NCI-H748 treated with DMSO at 0.1 percent for 48 hours (cell line): ENCODE measurements at places on chromosomes 2 and 18.

GRCh38 chr2:239164335-239164871 is 236.4 kb downstream of the HDAC4 start:
- DNase-seq, result no peak

DNA sequence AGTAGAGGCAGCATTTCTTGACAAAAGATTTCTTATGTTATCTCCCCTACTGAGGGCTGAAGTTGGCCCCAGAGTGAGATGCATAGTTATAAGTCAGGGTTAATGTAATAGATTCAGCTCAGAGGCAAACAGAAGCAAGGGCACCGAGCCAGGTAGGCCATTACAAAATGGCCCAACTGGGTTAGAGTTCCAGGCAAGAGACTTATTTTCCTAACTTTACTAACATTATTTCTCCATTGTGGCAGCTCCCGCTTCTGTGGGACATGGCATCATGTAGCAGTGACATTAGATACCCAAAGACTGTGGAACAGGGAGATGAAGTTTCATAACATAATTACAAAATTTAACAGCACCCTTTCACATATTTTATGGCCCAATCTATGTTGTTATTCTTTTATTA is 27.1 kb downstream of the TSPYL6 start:
- DNase-seq, result no peak

GRCh38 chr2:162490052-162490717 is 146.3 kb downstream of the GCA start:
- no peak for DNase-seq

DNA sequence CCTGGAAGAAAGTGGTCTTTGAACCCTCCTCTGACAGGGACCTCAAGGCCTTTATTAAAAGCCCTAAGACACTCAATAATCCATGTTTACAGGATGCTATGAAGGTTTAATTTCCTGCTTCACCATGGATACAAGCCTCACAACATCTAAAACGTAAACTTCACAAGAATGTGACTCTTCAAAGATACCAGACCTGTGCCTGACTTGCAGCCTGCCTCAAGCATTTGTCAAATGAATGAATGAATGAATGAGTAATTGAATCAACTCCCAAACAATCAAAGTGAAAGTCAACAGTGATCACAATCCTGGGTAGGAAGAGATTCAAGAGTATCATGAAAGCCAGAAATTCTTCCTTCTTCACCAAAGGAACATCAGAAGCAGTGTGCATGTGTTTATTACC is 30.4 kb downstream of the KLF7 start:
- no peak for DNase-seq

DNA sequence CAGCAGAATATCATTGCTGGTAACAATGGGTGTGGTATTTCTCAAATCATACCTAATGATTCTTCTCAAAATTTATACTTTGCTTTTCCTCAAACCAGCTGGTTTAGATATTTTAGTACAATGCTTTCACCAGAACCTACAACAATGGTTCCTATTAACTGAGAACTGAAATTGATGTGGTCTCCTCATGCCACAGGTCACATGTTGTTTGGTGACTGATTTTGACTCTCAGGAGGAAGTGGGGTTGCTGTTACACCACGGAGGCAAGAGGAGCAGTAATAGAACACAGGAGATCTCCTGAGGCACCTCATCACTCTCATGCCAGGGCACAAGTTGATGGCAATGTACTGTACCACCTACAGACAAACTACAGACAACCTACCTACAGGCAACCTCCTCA is 3.0 kb upstream of the CEP68 start:
- DNase-seq, result no peak

DNA sequence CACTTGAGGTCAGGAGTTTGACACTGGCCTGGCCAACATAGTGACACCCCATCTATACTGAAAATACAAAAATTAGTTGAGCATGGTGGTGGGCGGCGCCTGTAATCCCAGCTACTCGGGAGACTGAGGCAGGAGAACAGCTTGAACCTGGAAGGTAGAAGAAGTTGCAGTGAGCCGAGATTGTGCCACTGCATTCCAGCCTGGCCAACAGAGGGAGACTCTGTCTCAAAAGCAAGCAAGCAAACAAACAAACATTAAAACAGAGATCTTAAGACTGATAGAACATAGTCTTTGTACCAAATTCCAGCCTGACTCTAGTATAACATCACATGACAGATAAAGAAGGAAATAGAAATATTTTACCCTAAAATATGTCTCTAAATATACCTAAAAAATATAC is 168.1 kb downstream of the PTPRM start:
- DNase-seq, result no peak

GRCh38 chr2:80624062-80624461 is 319.5 kb upstream of the LRRTM1 start:
- DNase-seq, result no peak

GRCh38 chr2:216478151-216478550 is 20.5 kb upstream of the RPL37A start:
- DNase-seq, result no peak

DNA sequence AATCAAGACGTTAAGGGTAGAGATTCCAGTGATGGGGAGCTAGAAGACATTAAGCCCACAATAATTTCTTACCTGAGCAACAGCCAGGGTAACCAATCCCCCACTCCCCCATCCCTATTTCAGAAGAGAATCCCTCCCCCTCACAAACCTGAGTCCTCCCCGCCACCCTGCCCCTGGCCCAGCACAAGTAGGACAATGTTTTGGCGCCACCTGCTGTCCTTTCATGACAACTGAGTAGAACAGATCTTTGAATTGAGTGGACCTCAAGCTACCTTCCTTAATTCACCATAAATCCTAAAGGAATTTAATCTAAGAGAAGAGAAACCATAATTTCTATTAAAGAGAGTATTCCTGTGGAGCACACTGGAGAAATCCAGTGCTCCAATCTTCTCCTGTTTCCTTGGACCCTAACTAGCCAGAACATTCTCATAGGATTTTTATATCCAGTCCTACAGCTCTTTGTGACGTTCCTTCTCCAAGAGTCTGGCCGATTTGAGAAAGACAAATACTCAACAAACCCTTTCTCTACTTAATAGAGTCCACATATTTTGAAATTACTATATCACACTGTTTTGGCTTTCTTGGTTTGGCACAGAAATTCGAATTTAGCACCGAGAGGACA is 41.1 kb downstream of the NHEJ1 start:
- peak; percentile 41 for DNase-seq

- no peak for DNase-seq
Observed at GRCh38 chr2:235156055-235156454, 204.2 kb downstream of the SH3BP4 start.

DNA sequence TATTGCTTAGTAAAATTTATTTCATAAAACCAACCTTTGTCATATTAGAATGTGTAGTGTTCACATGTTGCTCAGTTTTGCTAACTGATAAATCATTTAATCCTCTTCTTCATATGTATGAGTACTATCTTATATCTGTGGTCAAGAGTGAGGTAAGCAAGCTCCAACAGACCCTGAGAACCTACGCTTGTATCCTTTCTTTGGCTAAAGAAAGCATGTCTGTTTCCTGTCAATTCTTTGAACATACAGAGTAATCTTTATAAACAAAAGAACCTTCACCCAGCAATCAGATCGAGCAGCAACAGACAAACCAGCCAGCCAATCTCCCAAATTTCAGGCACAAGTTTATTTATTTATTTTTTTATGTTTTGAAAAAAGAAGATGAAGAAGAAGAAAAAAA is 6.4 kb downstream of the ADCYAP1 start:
- DNase-seq, result no peak

GRCh38 chr18:5969355-5969988 is 74.2 kb upstream of the TMEM200C start:
- no peak for DNase-seq

- DNase-seq, result no peak
Observed at GRCh38 chr2:118169359-118170005, 81.2 kb downstream of the INSIG2 start.
